ENCODE measurements at places on chromosomes 3 and 15. TPM values are rescaled to one million over a fixed set of nuclear protein-coding genes. Genes with fewer than 3 reads are reported as not detected.

KNG1 gene
- not detected for total RNA-seq

MORC1 gene
- not detected for total RNA-seq

PIF1 gene
- 1.4 TPM for total RNA-seq

ROPN1B gene
- total RNA-seq, result not detected

LRRC2 gene
- 4.6 TPM for total RNA-seq

LIPH gene
- total RNA-seq, result not detected

IGSF11 gene
- total RNA-seq, result 8.1 TPM

KLHL40 gene
- not detected for total RNA-seq

DNA sequence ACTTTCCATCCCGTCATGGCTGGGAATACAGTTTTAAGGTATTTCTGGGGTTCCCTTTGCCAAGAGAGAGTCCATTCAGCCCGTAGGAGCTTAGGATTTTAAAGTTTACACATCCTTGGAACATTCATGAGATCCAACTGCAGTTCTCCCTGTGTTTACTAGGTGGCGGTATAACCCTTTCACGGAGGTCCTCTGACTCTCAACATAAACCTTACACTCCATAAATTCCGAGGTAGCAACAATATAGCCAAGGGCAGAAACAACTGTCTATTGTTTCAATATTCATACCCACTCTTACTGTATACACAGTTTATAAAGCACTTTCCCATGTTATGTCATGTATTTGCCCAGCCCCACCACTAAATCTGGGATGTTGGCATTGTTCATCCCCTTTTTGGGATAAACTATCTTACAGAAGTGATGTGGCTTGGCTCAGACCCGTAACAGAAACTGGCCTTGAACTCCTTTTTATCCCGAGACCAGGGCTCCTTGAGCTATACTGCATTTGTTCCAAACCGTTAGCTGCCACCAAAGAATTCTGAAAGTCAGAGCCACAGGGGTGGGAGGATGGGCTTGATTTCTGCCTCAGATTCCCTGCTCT, 69.2 kb upstream of the COL6A5 start:
- no peaks in the 10 kb centered on the region for H3K36me3 ChIP-seq
- no peaks in the 10 kb centered on the region for H3K4me1 ChIP-seq
- no peaks in the 10 kb centered on the region for H3K27me3 ChIP-seq
- no peak overlapping the region for H3K4me3 ChIP-seq
- H3K27ac ChIP-seq, result no peak overlapping the region

GRCh38 chr3:120838441-120839091, 69.4 kb upstream of the STXBP5L start:
- H3K27me3 ChIP-seq, result no peaks in the 10 kb centered on the region
- no peak for DNase-seq
- H3K4me1 ChIP-seq, result no peaks in the 10 kb centered on the region
- H3K27ac ChIP-seq, result no peak overlapping the region
- no peak overlapping the region for H3K4me3 ChIP-seq

DNA sequence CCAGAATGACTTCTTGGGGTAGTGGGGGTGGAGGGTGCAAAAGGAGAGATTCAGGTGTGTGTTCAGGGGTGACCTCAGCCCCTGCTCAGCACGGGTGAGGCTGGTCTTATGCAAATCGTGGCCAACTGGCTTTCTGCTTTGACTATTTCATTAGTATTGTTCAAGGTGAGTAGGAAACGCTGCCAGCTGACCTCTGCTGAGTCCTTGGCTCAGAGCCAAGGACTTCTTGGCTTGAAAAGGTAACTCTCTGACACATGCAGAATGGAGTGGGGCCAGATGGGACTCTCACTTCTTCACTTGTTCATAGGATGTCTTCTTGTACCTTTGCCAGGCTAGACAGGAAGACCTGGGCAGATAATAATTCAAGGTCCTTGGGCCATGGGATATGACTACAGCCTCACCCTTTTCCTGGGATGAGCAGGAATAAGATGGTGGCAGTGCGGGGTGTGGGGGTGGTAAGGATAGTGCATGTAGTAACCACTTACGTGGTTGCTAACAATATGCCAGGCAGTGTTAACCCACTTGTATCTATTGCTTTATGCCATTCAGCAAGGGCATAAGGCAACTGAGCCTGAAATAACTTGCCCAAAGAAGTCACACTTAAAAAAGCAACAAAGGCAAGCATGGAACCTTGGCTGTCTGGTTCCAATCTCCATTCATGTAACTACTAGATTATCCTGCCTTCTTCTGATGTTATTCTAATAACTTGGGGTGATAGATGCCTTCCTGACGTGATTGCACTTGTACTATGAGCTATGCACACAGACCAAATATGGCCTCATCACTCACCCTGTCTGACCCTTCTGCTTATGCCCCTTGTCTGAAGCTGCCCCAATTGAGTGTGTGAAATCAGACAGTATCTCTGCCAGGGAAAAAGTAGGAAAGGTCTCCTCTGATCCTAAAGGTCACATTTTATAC, 193.1 kb downstream of the NR1D2 start:
- peak overlapping the region; percentile 71 for H3K27ac ChIP-seq
- H3K36me3 ChIP-seq, result peaks cover 3% of the 10 kb centered on the region
- H3K4me1 ChIP-seq, result peaks cover 49% of the 10 kb centered on the region
- no peak for DNase-seq
- H3K4me3 ChIP-seq, result no peak overlapping the region

GRCh38 chr3:152430223-152431002, 161.7 kb downstream of the MBNL1 start:
- H3K27ac ChIP-seq, result no peak overlapping the region
- no peak overlapping the region for H3K4me3 ChIP-seq
- H3K36me3 ChIP-seq, result peaks cover 23% of the 10 kb centered on the region
- H3K4me1 ChIP-seq, result no peaks in the 10 kb centered on the region

DNA sequence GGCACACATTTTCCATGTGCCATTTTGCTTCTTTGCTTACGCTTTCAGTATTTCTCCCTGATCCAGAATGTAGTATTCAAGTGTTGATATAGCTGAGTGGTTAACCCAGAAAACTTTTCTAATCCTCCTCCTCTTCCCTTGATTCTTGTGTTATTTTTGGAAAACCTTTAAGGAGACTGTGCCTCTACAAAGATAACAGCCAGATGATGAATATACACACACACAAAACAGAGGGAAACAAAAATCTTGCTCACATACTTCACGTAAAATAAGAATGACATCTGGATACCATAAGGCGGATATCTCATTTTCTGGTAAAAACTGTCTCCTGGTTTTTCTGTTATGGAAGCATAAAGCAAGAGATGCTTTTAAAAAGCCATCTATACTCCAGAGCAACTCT, 295.8 kb upstream of the THBS1 start:
- H3K4me3 ChIP-seq, result no peak overlapping the region
- H3K4me1 ChIP-seq, result no peaks in the 10 kb centered on the region
- no peaks in the 10 kb centered on the region for H3K27me3 ChIP-seq
- H3K27ac ChIP-seq, result no peak overlapping the region
- no peak for DNase-seq

DNA sequence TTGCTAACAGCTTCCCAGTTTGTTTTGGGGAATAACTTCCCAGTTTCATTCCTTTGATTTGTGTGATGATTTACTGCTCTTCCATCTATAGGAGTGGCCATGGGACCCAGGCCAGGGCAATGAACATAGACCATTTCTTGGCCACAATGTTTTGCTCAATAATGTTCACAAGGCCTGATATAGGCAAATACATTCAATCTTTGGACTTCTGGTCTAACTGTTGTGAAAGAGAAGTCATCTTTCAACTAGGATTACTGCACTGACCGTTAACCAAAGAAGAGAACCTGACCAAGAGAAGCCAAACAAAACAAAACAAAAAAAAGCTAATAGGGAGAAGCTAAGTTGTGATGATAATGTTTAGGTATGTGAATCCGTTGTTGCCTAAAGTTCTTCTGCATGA, 221.8 kb upstream of the SUCLG2 start:
- H3K27ac ChIP-seq, result no peak overlapping the region
- H3K36me3 ChIP-seq, result no peaks in the 10 kb centered on the region
- no peak overlapping the region for H3K4me3 ChIP-seq
- no peak for DNase-seq

- H3K4me3 ChIP-seq, result no peak overlapping the region
- DNase-seq, result peak; percentile 87
- H3K27me3 ChIP-seq, result no peaks in the 10 kb centered on the region
- no peaks in the 10 kb centered on the region for H3K36me3 ChIP-seq
Observed at GRCh38 chr3:110881069-110881468, 190.5 kb upstream of the NECTIN3 start.

- no peaks in the 10 kb centered on the region for H3K4me1 ChIP-seq
- no peaks in the 10 kb centered on the region for H3K27me3 ChIP-seq
- no peak overlapping the region for H3K4me3 ChIP-seq
- no peak for DNase-seq
Observed at GRCh38 chr3:23746441-23746840, 59.3 kb upstream of the UBE2E1 start.

GRCh38 chr3:194767446-194768207, 81.9 kb downstream of the FAM43A start:
- no peak for DNase-seq
- no peaks in the 10 kb centered on the region for H3K36me3 ChIP-seq
- H3K4me3 ChIP-seq, result no peak overlapping the region
- no peak overlapping the region for H3K27ac ChIP-seq
- no peaks in the 10 kb centered on the region for H3K27me3 ChIP-seq

DNA sequence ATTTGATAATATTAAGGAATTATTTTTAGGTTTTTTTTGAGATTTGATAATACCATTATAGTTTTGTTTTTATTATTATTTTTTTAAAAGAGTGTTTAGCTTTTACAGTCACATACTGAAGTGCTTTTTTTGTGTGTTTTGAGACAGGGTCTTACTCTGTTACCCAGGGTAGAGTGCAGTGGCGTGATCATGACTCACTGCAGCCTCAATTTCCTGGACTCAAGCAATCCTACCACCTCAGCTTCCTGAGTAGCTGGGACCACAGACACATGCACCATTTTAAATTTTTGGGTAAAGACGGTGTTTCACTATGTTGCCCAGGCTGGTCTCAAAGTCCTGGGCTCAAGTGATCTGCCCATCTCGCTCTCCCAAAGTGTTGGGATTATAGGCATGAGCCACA, 73.0 kb downstream of the SUMF1 start:
- H3K4me1 ChIP-seq, result no peaks in the 10 kb centered on the region
- H3K36me3 ChIP-seq, result peaks cover 3% of the 10 kb centered on the region

GRCh38 chr3:68878322-68878721, 54.0 kb downstream of the TAFA4 start:
- no peak for DNase-seq
- H3K27me3 ChIP-seq, result no peaks in the 10 kb centered on the region
- peaks cover 13% of the 10 kb centered on the region for H3K4me1 ChIP-seq
- H3K27ac ChIP-seq, result no peak overlapping the region
- H3K4me3 ChIP-seq, result no peak overlapping the region

DNA sequence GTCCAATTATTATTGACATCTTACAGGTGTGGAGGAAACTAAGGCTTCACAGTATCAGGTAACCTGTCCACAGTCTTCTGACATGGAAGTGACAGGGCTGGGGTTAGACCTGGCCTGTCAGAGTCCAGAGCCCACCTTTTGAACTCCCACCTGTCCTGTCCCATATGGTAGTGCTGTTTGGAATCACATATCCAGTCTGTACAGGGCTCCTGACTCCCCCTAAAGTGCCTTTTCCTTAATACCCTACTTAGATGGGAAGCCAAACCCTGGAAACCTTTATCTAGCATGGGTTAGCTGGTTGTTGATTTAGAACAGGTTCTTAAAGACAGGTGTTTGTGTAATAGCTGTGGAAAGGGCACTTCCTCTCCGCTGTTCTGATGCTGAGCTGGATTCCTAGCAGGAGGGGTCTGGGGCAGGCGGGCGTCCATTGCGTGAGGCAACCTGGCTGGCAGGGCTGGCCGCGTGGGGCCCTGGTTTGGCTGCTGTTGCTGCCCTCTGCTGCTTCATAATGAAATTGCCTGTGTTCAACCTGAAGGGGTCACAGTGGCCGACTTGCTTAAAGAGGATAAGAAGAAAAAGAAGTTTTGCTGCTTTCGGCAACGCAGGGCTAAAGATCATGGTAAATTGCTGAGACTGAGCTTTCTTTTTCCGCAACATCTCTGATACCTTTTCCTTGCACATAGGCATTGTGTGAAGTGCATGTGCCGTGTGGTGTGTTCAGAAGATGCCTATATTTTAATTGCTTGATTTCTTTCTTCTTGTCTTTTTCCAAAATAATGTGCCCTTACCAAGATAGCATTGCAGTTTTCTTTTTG, 136.2 kb downstream of the CHDH start:
- no peaks in the 10 kb centered on the region for H3K4me1 ChIP-seq
- H3K36me3 ChIP-seq, result no peaks in the 10 kb centered on the region
- no peak overlapping the region for H3K27ac ChIP-seq
- H3K4me3 ChIP-seq, result no peak overlapping the region
- H3K27me3 ChIP-seq, result no peaks in the 10 kb centered on the region

GRCh38 chr3:47385796-47386195, 5.0 kb downstream of the PTPN23 start:
- no peak for DNase-seq
- no peaks in the 10 kb centered on the region for H3K27me3 ChIP-seq
- no peak overlapping the region for H3K4me3 ChIP-seq

GRCh38 chr15:96494505-96494904, 164.0 kb downstream of the NR2F2 start:
- no peaks in the 10 kb centered on the region for H3K4me1 ChIP-seq
- DNase-seq, result no peak
- H3K27ac ChIP-seq, result no peak overlapping the region
- H3K4me3 ChIP-seq, result no peak overlapping the region

- no peak overlapping the region for H3K4me3 ChIP-seq
- no peaks in the 10 kb centered on the region for H3K4me1 ChIP-seq
- H3K36me3 ChIP-seq, result no peaks in the 10 kb centered on the region
- no peak overlapping the region for H3K27ac ChIP-seq
- H3K27me3 ChIP-seq, result no peaks in the 10 kb centered on the region
- no peak for DNase-seq
Observed at GRCh38 chr15:56538901-56539545, 74.1 kb upstream of the MNS1 start.

DNA sequence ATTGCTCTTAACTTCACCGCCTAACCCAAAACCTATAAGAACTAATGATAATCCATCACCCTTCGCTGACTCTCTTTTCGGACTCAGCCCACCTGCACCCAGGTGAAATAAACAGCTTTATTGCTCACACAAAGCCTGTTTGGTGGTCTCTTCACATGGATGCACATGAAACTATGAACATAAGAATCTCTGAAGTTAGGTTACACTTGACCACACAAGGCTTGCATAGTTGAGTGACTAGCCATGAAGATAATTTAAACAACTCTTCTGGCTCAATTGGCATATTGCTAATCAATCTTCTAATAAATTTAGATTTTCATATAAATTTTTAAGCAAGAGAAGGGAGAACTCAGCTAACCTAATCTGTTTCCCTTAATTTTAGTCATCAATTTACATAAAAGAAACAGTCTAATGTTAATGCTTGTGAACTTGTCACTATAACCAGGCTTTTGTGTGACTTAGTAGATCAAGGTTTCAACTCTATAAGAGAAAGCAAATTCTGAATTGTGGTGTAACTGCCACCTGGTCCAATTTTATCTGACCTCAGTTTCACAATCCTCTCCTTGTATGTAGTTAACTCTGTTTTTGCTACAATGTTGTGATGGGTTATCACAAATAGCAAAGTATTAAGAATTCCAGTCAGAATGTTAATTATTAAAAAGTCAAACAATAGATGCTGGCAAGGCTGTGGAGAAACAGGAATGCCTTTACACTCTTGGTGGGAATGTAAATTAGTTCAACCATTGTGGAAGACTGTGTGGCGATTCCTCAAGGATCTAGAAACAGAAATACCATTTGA, 82.0 kb downstream of the HHLA2 start:
- no peak for DNase-seq
- H3K36me3 ChIP-seq, result no peaks in the 10 kb centered on the region
- no peaks in the 10 kb centered on the region for H3K27me3 ChIP-seq
- no peak overlapping the region for H3K4me3 ChIP-seq
- no peak overlapping the region for H3K27ac ChIP-seq

- H3K4me3 ChIP-seq, result no peak overlapping the region
- H3K36me3 ChIP-seq, result no peaks in the 10 kb centered on the region
- H3K27me3 ChIP-seq, result no peaks in the 10 kb centered on the region
- no peaks in the 10 kb centered on the region for H3K4me1 ChIP-seq
- no peak for DNase-seq
- H3K27ac ChIP-seq, result no peak overlapping the region
Observed at GRCh38 chr3:155323063-155323666, 29.7 kb upstream of the STRIT1 start.

All from sigmoid colon (tissue), 7 donors.